ENCODE measurements at places on chromosomes 3 and 15. TPM values are rescaled to one million over a fixed set of nuclear protein-coding genes. Genes with fewer than 3 reads are reported as not detected.

Gene SCN11A
- total RNA-seq, result not detected

Gene GRAMD2A
- under 0.01 TPM for total RNA-seq

DNA sequence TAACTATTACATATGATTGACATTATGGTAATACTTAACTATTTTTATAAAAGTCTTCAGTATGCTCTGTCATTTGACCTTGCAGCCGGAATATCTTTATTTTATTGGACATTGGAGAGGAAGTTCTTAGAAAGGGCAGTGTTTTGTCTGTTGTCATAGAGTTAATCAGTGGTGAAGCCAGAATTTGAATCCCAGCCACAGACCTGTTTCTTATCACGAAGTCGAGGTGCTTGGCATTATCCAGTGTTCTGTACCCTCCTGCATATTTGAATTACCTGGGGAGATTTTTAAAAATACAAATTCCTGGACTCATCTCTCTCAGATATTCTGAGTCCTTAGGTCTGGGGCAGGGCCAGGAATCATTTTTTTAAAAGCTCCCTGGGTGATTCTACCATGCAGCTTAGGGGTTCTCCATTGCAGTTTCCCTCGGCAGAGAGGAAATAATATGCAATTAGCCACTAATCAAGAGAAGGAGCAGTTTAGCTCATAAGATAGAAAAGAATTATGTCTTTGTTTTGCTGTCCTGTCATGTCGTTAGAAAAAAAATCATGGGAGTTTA, 195.6 kb upstream of the CFAP20DC start:
- no peak for DNase-seq

Gene FOXL2NB
- total RNA-seq, result not detected

GRCh38 chr3:72004749-72005292, 219.9 kb upstream of the PROK2 start:
- peak; percentile 51 for DNase-seq

GRCh38 chr3:17151598-17152373, 267.0 kb downstream of the PLCL2 start:
- no peak for DNase-seq

GRCh38 chr15:48225771-48226170, 19.7 kb downstream of the SLC12A1 start:
- no peak for DNase-seq

GRCh38 chr15:57411945-57412768, 35.9 kb downstream of the CGNL1 start:
- DNase-seq, result no peak

GRCh38 chr15:93372865-93373223, 283.8 kb upstream of the RGMA start:
- DNase-seq, result no peak

DNA sequence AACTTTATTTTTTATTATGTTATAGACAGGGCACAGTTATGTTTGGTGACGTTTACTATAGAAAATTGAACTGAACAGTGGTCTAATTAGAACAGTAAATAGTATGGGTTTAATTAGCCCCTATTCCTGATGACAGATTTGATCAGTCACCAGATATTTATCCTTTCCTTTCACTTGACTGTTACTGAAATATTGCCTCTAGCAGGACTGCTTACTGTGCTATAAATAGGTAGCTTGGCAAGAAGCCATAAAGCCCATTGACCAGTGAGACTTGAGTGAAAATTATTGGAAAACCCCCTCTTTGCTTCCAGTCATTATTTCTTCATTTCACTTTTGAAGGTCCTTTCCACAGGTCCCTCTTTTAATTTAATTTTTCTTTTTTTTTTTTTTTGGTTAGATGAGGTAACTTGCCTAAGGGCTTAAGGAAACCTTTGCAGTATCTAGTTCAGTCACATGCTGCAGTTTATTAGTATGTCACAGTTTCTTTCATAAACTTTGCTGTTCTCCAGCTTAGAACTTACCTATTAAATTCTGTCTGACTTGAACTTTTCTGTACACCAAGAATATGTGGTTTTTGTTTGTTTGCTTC, 115.6 kb downstream of the ADAMTSL3 start:
- DNase-seq, result no peak

Gene TRPC1
- 5.9 TPM for total RNA-seq
